Stimulated activated effector memory CD8-positive, alpha-beta T cell treated with anti-CD3 and anti-CD28 coated beads, Interleukin-12 subunit alpha, Interleukin-12 subunit beta, amount 100 ng/mL, for 72 hours (primary cell): ENCODE measurements at places on chromosomes 3 and 15.

DNA sequence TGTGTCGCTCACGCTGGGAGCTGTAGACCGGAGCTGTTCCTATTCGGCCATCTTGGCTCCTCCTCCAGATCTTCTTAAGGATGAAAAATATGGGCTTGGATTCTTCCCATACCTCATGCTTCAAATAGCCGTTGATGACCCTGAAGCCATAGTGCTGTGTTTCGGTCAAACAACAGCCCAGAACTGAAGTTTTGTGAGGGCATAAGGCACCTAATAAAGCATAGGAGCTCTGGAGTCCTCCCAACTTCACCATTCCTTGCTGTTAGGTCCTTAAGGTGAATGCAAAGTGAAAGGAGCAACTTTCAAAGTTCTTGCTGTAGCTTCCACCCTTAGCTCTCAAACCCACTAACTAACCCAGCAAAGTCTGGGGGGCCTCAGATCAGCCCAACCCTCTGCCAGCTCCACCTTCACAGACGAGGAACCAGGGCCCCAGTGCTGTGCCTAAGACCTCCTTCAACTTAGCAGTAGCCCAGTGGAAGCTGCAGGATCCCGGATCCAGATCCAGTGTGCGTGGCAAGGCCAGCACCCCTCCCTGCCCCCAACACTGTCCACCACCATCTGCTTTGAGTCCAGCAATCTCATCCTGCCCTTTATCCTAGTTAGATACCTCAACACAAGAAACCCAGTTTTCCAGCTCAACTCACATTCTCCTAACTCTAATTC is at the start of gene GRK7:
Gene GRK7 (plus strand): TSS at position 321 of the 663 bp plus-strand sequence. CDS start 14,877 bp downstream, outside the sequence.
- no peak for DNase-seq

GRCh38 chr3:125057186-125057850 is 1.5 kb upstream of the HEG1 start:
- no peak for DNase-seq

- no peak for DNase-seq
Observed at GRCh38 chr3:156171281-156172267, 51.2 kb downstream of the KCNAB1 start.

DNA sequence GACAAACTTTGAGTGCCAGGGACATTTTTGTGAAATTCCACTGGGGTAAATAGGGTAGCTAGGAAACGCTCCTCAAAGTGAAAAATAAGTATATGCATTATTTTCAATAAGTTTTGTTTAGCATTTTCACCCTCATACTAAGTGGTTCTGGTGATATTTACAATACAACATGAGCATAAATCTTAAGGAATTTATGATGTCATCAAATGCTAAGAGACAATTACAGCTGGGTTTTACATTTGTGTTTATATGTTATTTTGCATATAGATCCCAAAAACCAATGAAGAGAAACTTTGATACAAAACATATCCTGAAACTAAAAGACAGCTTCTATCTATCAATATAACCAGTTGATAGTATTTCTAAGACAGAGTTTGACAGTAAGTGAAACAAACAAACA is 323.1 kb downstream of the ZBTB20 start:
- DNase-seq = no peak

GRCh38 chr3:111676211-111677006 is 81.3 kb upstream of the ZBED2 start:
- DNase-seq = no peak

- no peak for DNase-seq
Observed at GRCh38 chr15:80948651-80949292, 40.8 kb downstream of the MESD start.

GRCh38 chr3:42780398-42780797 is 7.3 kb upstream of the CCDC13 start:
- DNase-seq = no peak

GRCh38 chr15:101193806-101194545 is 57.9 kb downstream of the CHSY1 start:
- DNase-seq = no peak

DNA sequence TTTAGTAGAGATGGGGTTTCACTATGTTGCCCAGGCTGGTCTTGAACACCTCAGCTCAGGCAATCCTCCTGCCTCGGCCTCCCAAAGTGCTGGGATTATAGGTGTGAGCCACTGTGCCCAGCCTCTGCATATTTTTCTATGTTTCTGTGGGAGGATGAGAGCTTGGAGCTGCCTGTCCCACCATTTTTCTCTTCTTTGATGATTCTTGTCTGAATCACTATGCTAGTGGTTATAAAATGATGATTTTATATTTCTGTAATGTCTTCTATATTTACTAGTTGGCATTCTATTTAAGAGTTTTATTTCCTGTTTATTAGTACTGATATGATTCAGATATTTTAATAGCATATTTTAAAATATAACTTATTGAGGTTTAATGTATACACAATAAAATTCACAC is 69.7 kb downstream of the CHCHD6 start:
- no peak for DNase-seq

DNA sequence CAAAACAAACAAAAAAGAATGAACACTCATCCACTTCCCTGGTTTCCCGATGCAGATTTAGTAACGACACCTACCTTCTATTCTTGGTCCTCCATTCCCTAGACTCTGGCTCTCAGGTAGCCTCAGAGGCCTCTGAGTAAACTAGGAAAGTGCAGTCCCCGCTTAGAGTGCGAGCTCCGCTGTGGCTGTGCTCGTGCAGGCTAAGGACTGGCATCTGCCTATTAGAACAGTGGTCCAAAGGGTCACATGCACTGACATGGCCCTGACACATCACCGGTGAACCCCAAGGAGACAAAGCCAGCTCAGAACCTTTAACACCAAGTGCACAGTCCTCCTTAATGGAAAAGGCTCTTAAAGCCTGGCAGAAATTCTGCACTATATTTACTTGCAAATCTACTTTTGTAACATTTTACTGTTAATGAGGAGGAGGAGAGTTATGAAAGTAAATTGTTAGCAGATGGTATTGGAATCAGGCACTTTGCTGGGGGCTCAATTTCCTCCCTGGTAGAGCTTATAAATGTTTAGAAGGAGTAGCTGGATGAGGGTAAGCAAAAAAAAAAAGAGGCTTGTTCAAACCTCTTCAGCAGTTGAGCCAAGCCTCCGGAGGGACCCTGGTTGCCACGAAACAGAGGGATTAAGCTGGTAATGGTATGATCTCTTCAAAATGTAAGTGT is 31.1 kb downstream of the VGLL4 start:
- DNase-seq = no peak

GRCh38 chr15:101514318-101514717 is 24.8 kb upstream of the PCSK6 start:
- no peak for DNase-seq

DNA sequence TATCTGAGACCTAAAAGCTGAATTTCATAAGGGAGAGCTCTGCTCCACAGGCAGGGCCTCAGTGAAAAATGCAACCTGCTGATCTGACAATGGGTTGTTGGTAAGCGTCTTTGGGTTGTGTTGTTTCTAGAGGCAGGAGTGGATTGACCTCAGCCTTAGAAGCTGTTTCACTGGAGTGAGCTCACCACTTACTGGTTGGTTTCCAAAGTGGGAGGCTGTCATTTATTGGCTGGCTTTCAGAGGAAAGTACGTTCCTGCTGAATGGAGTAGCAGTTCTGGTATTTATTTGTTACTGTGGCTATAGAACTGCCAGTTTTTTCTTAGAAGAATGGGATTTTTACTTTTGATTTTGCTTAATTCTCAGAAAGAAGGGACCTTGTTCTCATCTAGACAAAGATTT is 29.3 kb upstream of the COL6A5 start:
- DNase-seq = no peak

DNA sequence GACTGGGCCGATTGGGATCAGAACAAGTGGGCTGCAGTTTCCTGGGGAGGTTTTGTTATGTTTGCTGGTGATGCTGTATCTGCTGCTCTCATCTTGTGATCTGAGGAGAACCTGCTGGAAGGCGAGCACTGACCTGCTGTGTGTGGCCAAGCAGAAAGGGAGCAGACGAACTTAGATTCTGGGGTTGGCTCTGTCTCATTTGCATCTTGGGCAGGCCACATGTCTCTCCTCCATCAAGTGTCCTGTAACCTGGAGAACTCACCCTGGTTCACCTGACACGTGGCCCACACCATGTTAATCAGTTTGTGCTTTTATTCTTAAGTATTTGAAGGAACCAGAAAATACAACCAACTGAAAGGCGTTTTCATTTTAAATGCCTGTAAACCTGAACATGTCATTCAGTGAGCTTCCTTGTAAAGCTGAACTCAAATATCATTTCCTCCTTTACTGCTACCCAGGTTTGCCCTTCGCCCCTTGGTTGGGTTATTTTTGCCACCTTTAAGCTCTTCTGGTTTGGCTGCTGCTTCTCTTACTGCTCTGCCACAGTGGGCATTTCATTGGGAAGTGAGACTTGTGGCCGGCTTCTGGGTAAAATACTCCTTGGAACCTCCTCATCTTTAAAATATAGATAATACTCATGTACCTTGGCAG is 33.5 kb upstream of the TRAK1 start:
- DNase-seq = no peak

GRCh38 chr3:119309591-119309990 is 15.4 kb downstream of the ARHGAP31 start:
- DNase-seq = no peak

DNA sequence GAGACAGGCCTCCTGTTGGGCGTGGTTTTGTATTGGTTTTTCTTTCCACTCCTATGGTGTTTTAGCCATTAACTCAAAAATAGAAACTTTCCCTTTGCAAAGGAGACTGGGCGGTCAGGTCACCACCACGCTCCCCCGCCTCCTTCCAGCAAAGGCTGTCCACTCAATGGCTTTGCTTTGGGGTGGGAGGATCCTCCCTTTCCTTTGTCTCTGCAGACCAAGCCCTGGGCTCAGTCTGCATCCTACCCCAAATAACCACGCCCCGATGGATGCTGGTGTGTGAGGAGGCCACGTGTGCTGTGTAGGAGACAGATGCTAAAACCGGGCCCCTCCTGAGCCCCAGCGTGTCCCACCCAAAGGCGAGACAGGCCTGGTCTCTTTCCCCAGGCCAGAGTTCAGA is 68.5 kb downstream of the GRIP2 start:
- DNase-seq = no peak

GRCh38 chr3:29577250-29577649 is 296.4 kb downstream of the RBMS3 start:
- DNase-seq = no peak

DNA sequence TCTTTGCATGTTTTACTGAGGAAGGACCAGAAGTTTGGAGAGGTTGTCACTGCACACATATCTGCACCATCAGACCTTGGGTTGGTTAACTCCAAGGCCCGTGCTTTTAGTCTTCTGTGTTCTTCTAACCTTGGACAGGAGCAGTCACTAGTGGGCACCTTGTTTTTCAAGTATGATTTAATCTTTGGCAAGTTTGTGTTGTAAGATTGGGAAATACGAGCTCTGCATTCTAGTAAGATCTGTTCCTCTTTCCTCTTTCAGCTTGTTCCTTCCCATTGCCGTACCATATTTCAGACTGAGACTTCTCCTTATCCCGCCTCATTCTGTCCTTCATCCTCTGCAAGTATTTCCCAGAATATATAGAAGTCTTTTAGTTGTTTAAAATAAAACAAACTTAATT is 5.1 kb downstream of the TMOD2 start:
- DNase-seq = no peak

- no peak for DNase-seq
Observed at GRCh38 chr3:133258358-133258757, 141.5 kb upstream of the BFSP2 start.

GRCh38 chr15:79060175-79060574 is 30.4 kb downstream of the RASGRF1 start:
- DNase-seq = no peak

DNA sequence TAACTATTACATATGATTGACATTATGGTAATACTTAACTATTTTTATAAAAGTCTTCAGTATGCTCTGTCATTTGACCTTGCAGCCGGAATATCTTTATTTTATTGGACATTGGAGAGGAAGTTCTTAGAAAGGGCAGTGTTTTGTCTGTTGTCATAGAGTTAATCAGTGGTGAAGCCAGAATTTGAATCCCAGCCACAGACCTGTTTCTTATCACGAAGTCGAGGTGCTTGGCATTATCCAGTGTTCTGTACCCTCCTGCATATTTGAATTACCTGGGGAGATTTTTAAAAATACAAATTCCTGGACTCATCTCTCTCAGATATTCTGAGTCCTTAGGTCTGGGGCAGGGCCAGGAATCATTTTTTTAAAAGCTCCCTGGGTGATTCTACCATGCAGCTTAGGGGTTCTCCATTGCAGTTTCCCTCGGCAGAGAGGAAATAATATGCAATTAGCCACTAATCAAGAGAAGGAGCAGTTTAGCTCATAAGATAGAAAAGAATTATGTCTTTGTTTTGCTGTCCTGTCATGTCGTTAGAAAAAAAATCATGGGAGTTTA is 195.6 kb upstream of the CFAP20DC start:
- DNase-seq = no peak

DNA sequence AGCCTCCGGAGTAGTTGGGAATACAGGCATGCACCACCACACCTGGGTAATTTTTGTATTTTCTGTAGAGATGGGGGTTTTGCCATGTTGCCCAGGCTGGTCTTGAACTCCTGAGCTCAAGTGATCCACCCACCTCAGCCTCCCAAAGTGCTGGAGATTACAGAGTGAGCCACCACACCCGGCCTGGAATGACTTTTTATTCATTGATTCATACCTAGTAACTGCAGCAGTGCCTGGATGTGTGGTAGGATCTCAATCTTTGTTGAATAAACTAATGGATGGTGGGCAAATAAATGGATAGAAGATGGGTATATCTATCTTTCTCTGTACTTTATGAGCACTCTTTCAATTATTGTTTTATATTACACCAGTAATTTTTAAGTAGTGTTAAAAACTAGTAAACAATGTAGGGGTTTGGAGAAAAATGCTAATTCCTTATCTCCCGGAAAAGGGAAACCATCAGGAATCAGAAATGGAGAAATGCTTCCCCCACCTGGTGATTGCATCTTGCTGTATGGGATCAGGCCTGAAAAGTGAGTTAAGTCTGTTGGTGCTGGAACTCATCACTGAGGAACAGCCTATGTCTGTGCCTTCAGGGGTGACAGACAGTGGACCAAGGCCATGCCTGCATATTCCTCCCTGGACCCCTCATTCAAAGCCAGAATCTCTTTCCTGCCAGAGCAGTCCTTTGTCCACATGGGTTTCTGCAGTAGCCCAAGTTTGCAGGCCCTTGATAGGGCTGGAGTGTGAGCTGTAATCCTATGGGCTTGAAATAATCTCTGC is 161.0 kb upstream of the CTDSPL start:
- no peak for DNase-seq

DNA sequence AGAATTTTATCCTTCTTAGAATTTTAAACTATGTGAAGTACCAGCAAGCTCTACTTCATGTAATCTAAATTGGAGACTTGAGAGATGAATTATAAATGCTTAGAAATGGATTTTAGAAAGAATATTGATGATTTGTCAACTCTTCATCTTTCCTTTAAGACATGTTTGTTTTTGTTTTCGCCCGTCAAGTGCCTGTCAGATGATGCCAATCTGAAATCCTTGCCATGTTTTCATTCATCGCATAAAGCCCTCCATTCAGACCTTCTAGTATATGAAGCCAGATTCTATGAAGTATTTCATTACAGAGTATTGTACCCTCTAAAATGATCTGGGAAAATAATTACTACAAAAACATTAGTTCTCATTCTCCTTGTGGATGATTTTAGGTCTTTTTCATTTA is 223.2 kb upstream of the SOX2 start:
- no peak for DNase-seq
